ENCODE measurements at places on chromosomes 2 and 18. TPM values are rescaled to one million over a fixed set of nuclear protein-coding genes. Genes with fewer than 3 reads are reported as not detected.

Gene ANKRD53
- 0.18 TPM for polyA plus RNA-seq

Gene SERPINB10
- polyA plus RNA-seq, result 0.73 TPM

Gene ERBB4
- polyA plus RNA-seq, result not detected

Gene HRH4
- not detected for polyA plus RNA-seq

Gene FAM161A
- polyA plus RNA-seq, result 1.5 TPM

Gene MERTK
- 0.02 TPM for polyA plus RNA-seq

Gene FAP
- 0.40 TPM for polyA plus RNA-seq

Gene ST6GAL2
- polyA plus RNA-seq, result not detected

Gene GAREM2
- polyA plus RNA-seq, result 0.11 TPM

Gene AMER3
- not detected for polyA plus RNA-seq

Gene C1GALT1C1L
- not detected for polyA plus RNA-seq

Gene VSNL1
- polyA plus RNA-seq, result 3.7 TPM

Gene AFF3
- not detected for polyA plus RNA-seq

Gene SLC9A4
- not detected for polyA plus RNA-seq

Gene ANO7
- 0.62 TPM for polyA plus RNA-seq

Gene CD8B2
- polyA plus RNA-seq, result not detected

Gene PMAIP1
- polyA plus RNA-seq, result 30.1 TPM

Gene GKN2
- polyA plus RNA-seq, result not detected

Gene FAM237A
- polyA plus RNA-seq, result not detected

Gene DHRS9
- polyA plus RNA-seq, result 0.09 TPM

Gene CAVIN2
- polyA plus RNA-seq, result 2.6 TPM

Gene CYRIA
- polyA plus RNA-seq, result 0.22 TPM

Gene PCARE
- not detected for polyA plus RNA-seq

Gene BCL11A
- 5.3 TPM for polyA plus RNA-seq

Gene COPS9
- 358 TPM for polyA plus RNA-seq

Gene TRABD2A
- 1.6 TPM for polyA plus RNA-seq

Gene DIPK1C
- not detected for polyA plus RNA-seq
